ENCODE measurements at places on chromosomes 1 and 21.

DNA sequence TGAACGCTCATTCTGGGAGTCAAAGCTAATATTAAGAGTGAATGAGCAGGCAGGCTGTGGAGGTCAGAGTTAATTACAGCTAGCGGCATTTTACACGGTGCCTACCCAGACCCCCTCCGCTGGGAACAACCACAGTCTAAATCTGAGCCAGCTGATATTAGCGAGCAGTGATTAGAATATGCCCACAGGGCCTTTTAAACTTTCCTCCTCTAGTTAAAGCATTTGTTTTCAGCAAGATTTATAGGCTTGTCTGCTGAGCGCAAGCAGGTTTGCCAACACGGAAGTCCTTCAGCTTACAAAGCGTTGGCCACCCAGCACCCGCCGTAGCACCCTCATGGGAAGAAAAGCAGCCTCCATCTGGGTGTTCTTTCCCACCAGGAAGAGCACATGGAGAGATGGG is 72.1 kb downstream of the LMX1A start:
- no peak for DNase-seq

GRCh38 chr1:201212461-201213055 is 21.9 kb downstream of the IGFN1 start:
- DNase-seq: no peak

GRCh38 chr1:21262293-21263051 is 27.8 kb downstream of the ECE1 start:
- DNase-seq: no peak

DNA sequence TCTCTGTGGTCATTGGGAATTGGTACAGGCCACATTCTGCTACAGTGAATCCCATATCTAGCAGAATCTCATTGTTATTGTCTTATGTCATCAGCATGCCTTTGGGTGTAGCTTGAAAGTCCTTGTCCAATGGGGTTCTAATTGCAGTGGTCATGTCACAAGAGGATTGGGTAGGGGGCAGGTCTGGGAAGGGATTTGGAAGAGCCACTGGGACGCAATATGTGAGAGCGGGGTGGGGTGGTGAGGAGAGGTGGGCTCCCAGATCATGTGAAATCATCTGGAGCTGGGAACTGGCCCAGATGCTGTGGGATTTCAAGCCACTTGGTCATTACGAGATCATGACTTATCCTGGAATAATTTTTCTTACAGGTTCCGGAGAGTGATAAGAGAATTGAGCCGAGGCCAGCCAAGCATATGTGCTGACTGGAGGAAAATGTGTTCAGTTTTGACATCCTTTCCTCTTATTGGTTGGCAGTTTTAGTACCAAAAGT is 16.3 kb downstream of the CNIH3 start:
- no peak for DNase-seq

DNA sequence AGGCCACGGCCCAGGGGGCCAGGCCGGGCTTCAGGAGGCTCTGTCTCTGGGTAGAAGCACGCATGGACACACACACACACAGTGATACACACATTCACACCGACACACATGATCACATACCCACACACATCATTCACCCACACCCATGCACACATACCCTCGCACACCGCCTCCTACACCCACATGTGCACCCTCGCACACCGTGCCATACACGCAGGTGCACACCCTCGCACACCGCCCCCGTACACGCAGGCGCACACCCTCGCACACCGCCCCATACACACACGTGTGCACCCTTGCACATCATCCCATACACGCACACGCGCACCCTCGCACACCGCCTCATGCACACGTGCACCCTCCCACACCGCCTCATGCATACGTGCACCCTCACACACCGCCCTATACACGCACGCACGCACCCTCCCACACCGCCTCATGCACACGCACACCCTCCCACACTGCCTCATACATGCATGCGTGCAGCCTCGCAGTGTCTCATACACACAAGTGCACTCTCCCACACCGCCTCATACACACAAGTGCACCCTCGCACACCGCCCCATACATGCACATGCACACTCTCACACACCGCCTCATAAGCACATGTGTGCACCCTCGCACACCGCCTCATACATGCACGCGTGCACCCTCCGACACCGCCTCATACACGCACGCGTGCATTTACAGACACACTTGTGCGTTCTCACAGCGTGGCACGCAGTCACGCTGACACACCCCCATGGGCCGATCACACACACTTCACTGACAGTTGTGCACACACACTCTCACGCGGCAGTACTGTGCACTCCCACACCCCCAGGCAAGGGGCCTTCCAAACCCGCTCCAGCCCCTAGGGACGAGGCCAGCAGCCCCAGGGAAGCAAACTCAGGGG is 128.1 kb downstream of the SIK1 start:
- no peak for DNase-seq

DNA sequence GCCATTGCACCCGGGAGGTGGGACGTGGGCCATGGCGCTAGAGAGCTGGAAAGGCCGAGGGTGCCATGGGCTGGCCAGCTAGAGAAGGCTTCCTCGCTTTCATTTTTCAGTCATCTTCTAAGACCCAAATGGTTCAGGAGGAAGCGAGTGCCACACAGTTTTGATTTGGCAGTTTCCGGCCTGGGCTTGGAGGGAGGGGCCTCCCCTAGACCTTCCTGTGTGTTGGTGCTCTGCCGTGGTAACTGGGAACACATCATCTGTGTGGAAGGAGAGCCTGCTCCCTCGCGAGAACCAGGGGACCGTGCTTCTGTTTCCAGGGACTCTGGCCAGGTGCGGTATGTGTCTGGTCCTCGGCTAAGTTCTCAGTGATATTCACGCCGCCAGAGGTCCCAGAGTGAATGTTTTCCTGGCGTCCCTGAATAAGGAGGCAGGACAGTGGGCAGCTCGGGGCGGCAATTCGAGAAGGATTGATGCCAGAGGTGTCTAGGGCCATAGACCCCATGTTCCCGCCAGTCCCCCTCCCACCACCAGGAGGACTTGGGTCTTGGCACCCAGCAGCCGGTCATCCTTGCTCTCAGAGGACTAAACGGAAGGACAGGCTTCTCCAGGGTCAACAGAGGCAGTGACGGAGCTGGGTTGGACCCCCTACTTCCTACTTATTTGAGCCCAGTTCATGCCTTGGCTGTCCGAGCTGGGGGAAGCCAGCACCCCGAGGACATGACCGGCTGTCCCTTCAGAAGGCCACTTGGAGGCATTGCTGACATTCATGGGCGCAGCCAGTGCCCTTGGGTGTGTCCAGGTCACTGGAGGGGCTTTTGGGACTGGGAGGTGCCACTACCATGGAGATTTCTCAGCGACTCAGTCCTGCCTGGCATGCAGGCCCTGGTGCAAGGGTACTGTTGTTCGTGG is 2.7 kb upstream of the NPHP4 start:
- DNase-seq: no peak

- no peak for DNase-seq
These were observed 7.6 kb downstream of the RNU1-2 start for GRCh38 chr1:16903458-16903796.

GRCh38 chr1:210252621-210253051 is 20.0 kb downstream of the SERTAD4 start:
- no peak for DNase-seq

GRCh38 chr1:39970274-39970673 is 15.3 kb downstream of the MFSD2A start:
- DNase-seq: no peak

- DNase-seq: no peak
These were observed 50.4 kb upstream of the EPHA8 start for GRCh38 chr1:22512873-22513272.

- DNase-seq: no peak
These were observed 205.5 kb upstream of the CAMK1G start for GRCh38 chr1:209377995-209378394.

GRCh38 chr1:229970714-229971113 is 96.3 kb upstream of the GALNT2 start:
- DNase-seq: no peak

Measured in OCI-M1 (cell line).